NCI-H748 treated with DMSO at 0.1 percent for 48 hours (cell line): ENCODE measurements at places on chromosomes 13 and 19.
A peak's percentile ranks its signal among the peaks of the same experiment; 100 is the strongest.

DNA sequence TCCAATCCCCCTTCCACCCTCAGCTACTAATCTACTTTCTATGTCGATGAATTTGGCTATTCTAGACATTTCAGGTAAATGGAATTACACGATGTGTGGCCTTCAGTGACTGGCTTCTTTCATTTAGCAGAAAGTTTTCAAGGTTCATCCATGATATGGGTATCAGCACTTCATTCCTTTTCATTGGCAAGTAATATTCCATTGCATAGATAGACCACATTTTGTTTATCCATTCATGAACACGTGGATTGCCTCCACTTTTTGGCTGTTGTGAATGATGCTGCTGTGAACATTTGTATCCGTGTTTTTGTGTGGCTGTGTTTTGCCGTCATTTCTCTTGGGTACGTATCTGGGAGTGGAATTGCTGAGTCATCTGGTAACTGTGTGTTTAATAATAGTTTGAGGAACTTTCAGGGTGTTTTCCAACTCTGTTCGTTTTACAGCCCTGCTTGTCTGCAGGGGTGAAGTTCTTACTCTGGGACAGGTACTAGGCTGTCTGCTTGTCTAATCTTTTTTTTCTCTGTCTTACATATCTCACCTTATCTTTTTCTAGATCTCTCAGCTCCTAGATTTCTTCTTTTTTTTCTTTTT is 32.5 kb downstream of the MARK4 start:
- DNase-seq: no peak

DNA sequence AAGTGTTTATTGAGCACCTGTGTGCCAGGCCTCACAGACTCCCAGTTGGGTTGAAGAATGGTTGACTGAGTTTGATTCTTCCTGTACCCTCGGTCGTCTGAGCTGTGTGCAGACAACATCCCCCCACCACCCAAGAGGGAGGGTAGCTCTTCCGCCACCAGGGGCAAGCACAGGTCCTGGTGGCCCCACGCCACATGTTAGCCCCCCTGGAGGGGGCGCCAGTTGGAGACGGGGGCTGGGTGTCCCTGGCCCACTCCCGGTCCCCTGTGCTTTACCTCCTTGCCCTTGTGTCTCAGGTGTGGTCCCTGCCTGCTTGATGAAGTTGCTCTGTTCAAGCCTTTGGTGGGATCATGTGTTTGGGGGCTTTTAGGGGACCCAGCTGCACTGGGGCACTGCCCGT is 27.2 kb downstream of the COLGALT1 start:
- no peak for DNase-seq

DNA sequence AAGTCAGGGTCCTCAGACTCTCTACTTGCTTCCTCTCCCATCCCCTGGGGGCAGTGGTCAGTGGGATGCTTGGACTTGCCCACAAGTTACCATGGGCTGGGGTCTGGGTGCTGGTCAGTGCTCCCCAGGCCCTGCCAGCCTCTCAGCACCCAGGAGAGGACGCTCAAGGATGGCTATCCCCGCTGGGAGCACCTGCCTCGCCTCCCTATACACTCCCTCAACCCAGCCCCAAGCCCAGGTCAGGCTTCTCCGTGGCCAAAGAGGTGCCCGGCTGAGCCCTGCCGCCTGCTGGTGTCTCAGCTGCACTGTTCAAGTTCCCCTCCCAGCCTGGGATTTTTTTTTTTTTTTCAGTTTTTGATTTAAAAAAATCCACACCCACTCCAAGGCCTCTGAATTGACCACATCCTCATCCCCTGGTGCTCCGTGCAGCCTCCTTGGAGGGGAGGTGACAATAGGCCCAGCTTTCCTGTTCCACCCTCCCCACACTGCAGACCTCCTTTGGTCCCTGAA is 10.8 kb downstream of the F2RL3 start:
- DNase-seq: no peak

DNA sequence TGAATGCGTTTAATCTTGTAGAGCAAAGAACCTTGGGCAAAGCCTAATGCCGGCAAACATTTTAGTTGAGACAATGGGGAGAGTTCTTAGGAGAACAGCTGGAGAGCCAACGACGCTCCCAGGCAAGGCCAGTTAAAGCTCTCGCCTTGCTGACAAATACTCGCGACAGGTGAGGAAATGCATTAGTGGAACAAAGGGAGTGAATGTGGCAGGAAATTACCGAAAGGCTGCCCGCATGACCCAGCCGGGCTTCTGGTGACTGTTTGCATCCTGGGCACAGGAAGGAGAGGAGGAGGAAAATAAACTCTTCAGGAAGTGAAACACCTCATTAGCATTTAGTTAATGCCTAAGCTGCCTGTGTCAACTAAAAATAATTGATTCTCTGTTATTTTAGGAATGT is 74.6 kb downstream of the SHISA2 start:
- peak; percentile 97 for DNase-seq

GRCh38 chr13:71278512-71278911 is 588.5 kb downstream of the DACH1 start:
- DNase-seq: peak; percentile 27

DNA sequence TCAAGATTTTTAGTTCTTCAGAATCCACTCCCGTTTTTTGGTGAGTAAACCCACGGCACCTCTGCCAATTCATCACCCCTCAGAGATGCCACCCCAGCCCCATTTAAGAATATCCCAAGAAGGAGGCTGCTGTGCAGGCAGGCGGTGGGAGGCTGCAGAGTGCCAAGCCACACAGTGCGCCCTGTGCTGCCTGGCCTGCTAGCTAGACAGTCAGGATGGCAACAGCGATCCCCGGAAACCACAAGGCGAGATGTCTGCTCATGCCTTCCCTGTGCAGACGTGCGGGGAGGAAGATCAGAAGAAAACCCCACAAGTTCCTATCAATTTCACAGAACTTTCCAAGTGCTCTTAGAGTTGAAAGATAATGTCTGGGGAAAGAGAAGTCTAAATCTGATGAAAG is 64.8 kb upstream of the GPR183 start:
- DNase-seq: no peak

- DNase-seq: no peak
These were observed 1.4 kb upstream of the TSHZ3 start for GRCh38 chr19:31350693-31351055.

- DNase-seq: no peak
These were observed 1.9 kb upstream of the FOXO1 start for GRCh38 chr13:40668335-40668734.

DNA sequence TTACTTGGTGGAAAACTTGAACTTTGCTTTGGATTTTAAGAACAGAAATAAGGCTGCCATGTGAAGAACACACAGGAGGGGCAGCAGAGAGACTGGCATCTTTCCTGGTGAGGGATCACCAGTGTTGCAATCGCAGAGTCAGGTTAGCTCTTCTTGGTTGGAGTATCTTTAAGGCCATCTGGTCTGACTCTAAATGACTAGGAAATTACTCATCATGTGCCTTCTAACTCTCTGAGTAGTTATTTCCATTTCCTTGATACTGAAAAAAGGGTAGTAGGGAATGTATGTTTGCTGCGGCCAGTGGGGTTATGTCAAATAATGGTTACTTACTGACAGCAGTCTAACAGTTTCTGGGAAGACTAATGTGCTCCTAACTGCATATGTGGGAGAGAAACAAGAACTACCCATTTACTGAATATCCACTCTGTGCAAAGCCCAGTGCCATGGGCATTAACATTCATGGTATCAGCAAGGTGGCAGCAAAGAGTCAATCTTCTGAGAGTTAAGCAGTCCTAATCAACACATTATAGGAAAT is 122.1 kb downstream of the COG6 start:
- no peak for DNase-seq

GRCh38 chr13:58999851-59000250 is 1163.9 kb downstream of the DIAPH3 start:
- DNase-seq: no peak

DNA sequence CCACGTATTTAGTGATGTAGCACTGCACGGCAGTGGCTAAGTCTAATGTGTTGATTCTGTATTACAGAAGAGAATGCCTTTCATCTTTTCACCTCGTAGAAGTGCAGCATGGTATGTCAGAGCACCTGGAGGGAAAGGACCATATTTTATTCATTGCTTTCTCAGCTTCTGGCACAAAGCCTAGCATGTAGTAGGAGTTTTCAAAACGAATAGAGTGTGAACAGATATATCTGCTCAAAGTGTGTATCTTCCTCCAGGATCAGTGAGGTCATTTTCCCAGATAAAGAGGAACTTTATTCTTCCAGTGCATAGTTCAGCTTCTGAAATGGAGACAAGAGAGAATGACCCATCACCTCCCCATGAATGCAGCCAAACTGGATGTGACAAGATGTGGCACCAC is 21.2 kb upstream of the PCDH8 start:
- no peak for DNase-seq

DNA sequence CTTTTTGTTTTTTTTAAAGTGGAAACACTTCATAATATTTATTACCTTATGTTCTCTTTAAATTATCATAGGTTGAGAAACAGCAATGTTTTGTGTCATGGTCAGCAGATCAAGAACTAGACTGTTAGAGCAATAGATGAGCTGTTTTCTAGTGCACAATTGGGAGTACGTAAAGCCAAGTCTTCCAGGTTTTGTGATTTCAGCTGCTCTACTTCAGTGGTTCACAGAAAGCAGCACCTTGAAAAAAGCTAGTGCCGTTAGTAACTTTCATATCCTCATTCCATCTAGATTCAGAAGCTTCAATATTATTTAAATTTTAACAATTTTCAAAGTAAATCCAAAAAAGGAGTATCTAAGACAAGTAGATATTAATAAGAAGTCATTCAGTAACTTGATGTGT is 1.9 kb downstream of the GPR18 start:
- no peak for DNase-seq

DNA sequence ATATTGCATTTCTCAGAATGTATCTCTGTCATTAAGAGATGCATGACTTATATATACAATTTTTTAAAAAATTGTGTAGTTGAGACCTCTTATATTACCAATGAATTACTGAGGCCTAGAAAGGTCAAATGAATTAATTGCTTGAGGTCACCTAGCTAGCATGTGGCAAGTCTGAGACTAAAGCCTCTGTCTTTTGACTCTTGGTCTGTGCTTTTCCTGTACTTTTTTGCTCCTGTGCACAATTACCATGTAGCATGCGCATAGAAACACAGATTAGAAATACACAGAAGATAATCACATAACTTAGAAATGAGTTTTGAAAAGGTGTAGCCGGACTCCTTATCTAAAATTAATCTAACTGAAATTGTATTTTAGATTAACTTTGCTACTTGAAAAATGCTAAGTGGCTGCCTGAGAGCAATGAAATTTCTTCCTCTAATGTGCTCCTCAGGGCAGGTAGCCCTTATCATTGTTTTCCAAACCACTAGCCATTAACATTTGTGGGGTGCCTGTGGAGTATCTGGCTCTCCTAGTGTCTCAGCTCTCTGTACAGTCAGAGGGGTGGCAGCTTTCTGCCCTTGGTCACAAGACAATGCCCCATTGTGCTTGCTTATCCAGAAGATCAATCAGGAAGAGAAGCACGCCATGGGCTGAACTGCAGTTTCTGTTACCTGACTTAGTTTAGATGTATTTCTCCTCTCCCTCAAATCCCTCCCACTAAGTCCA is 119.6 kb downstream of the RFC3 start:
- DNase-seq: no peak

DNA sequence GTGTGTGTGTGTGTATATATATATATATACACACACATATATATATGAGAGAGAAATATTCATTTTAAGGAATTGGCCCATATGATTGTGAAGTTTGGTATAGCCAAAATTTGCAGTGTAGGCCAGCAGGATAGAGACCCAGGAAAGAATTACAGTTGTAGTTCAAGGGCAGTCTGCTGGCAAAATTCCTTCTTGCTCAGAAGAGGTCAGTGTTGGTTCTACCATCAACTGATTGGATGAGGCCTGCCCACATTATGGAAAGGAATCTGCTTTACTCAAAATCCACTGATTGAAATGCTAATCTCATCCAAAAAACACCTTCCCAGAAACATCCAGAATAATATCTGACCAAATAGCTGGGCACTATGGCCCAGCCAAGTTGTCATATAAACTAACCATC is 24.0 kb downstream of the RNF6 start:
- no peak for DNase-seq

- no peak for DNase-seq
These were observed 8.3 kb upstream of the TUBGCP3 start for GRCh38 chr13:112596235-112596634.

DNA sequence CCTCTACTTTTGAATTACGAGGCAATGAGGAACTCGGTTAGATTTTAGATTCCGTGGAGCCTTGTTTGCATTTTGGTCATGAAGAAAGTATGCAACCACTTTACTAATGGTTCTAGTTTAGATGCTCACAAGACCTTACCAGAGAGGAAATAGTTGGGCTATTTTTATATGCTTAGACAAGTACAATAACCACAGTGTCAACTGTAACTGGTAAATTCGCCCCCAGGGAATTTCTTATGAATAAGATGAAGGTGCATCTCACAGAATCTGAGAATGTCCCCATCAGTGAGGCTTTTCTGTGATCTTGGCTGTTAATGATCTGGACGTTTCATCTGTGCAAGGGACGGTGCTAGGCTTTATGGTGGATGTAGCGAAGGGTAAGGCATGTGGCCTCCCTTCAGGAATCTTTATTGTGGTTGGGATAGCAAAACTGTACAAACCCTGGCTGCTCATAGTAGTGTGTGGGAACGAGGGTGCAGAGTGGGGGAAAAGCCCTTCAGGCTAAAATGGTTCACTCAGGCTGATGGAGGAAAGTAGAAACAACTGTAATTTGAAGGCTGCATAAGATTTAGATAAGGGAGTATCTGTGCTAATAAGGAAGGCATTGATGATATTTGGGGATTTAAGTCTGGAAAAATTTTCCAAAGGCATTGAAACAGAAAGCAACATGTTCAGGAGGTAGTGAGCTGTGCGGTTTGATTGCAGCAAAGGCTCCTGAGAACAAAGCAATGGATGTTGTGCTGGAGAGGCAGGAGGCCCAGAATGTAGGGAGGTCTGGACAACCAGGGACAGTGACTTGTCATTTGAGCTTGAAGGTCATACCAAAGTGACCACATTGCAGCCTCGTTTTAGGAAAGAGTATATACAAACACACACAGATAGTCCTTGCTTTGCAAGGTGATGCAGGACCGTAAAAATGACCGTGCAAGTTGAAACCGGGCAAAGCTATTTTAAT is 28.4 kb downstream of the UBAC2 start:
- no peak for DNase-seq

- no peak for DNase-seq
These were observed 410.1 kb upstream of the HTR2A start for GRCh38 chr13:47306991-47307390.

- peak; percentile 48 for DNase-seq
These were observed at the start of gene RASA3 for GRCh38 chr13:114132419-114133121. Gene RASA3 (minus strand): TSS chr13:114132623. CDS start chr13:114132489, 134 bp downstream.

GRCh38 chr13:71801781-71802180 is 65.2 kb downstream of the DACH1 start:
- peak; percentile 89 for DNase-seq

- DNase-seq: no peak
These were observed 45.8 kb upstream of the RGCC start for GRCh38 chr13:41411522-41411921.

- no peak for DNase-seq
These were observed 1707.9 kb upstream of the PRR20A start for GRCh38 chr13:55432814-55433213.

GRCh38 chr13:85582890-85583289 is 216.3 kb downstream of the SLITRK6 start:
- no peak for DNase-seq

- no peak for DNase-seq
These were observed 72.5 kb upstream of the KCTD15 start for GRCh38 chr19:33724021-33724720.

- no peak for DNase-seq
These were observed 84.9 kb downstream of the PTPRS start for GRCh38 chr19:5255602-5256231.

GRCh38 chr13:51036418-51036817 is 74.7 kb downstream of the C13orf42 start:
- no peak for DNase-seq
